ENCODE measurements at places on chromosomes 16 and 17. TPM values are rescaled to one million over a fixed set of nuclear protein-coding genes. Genes with fewer than 3 reads are reported as not detected.

The MARCHF10 gene
- polyA plus RNA-seq: not detected

The PRR35 gene
- not detected for polyA plus RNA-seq

The GFAP gene
- 9.4 TPM for polyA plus RNA-seq

The NATD1 gene
- not detected for polyA plus RNA-seq

The CORO6 gene
- 2.6 TPM for polyA plus RNA-seq

The CCDC200 gene
- not detected for polyA plus RNA-seq

The KCNAB3 gene
- polyA plus RNA-seq: 0.58 TPM

The GAN gene
- polyA plus RNA-seq: 6.4 TPM

The SLC2A4 gene
- polyA plus RNA-seq: not detected

The GRIN2C gene
- 0.74 TPM for polyA plus RNA-seq

The TBC1D3 gene
- not detected for polyA plus RNA-seq

The OR1F1 gene
- not detected for polyA plus RNA-seq

The KCNH4 gene
- polyA plus RNA-seq: not detected

The C1QTNF1 gene
- not detected for polyA plus RNA-seq

The VMO1 gene
- polyA plus RNA-seq: not detected

The TMEM100 gene
- polyA plus RNA-seq: not detected

The ZSCAN10 gene
- polyA plus RNA-seq: not detected

The SERPINF2 gene
- polyA plus RNA-seq: not detected

The NIP7 gene
- polyA plus RNA-seq: 8.2 TPM

The NOL3 gene
- polyA plus RNA-seq: 9.0 TPM

The FOXJ1 gene
- polyA plus RNA-seq: not detected

The NPIPA3 gene
- 8.7 TPM for polyA plus RNA-seq

Measured in Purkinje cell (primary cell).